Mesothelial cell of epicardium (in vitro differentiated cells): ENCODE measurements at places on chromosomes 3 and 15.

GRCh38 chr3:458653-459310, 262.2 kb downstream of the CHL1 start:
- no peak for DNase-seq

- DNase-seq, result no peak
Observed at GRCh38 chr3:189534531-189534930, 96.7 kb upstream of the TP63 start.

- DNase-seq, result no peak
Observed at GRCh38 chr3:141341536-141341935, 26.8 kb upstream of the ZBTB38 start.

DNA sequence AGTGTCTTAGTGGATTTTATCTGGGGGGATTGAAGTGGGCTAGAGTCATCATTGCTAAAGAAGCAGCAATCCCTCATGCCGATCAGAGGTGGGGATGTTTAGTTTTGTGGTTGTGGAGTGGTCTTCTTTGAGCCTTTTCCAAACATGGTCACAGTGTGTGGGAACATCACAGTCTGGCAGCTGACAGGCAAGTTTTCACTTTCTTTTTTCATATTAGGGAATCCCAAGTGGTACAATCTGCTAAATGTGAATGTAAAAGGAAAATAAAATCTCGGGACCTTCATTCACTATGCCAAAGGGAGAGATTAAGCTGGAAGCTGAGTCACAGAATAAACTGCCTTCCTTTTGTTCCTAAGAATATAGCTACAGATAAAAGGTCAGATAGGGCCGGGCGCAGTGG, 10.4 kb upstream of the CX3CR1 start:
- DNase-seq, result no peak

DNA sequence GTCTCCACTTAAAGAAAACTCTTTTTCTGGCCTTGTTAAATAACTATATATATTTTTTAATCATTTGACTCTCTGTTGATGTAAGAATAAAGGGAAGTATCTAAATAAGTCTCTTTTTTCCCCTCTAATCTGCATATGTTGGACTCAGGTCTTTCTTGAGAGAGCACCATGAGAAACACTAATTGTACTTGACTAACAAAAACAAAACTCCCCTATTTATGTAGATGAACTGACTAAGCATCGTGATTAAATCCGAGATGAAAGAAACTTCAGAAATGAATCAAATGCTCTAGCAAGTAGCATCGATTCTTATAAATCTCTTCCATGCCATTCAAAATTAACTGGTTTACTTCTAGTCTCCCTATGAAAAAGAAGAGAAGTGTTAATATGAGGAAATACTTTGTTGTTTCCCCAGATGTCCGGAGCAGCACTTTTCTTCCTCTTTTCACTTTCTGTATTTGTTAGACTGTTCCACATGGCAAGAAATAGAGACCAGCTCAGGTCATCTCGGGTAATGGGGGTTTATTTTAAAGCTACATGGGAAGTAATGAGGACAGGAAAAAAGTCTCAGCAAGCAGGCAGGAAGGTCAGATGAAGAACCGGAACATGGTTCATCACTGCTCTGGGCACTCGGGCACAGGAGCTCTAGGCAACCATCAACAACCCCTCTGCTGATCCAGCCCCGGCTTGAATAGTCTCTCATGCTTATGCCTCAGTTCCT, 288.3 kb downstream of the CNTN6 start:
- no peak for DNase-seq

- DNase-seq, result no peak
Observed at GRCh38 chr3:169641167-169641566, 22.3 kb downstream of the MECOM start.

DNA sequence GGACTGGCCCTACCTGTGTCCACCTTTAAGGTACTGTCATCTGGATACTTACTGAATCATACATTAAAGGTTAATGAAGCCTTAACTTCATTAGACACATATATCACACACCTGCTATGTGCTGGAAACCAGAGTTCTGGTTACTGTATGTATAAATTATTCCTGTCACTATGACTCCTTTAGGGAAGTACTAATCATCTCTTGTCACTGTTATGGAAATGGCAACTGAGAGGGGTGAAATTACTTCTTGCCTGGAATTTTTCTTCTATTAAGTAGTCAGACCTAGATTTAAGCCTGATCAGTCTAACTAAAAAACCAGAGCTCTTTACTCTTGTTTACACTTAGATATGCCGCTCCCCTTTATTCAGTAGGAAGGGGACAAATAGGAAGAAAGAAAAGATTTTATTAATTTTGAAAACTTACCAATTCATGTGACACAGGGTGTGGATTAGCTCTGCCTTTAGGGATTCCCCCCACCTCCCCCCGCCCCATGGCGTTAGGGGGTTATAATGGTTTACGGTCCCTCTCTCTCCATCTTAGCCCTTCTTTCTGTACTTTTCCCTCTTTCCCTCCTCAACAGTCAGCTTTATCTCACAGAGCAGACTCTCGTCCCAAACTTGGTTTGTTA, 152.5 kb downstream of the KLHL25 start:
- no peak for DNase-seq

GRCh38 chr3:136856665-136857064, 5.3 kb upstream of the NCK1 start:
- DNase-seq, result no peak

GRCh38 chr3:72651498-72651897, 196.7 kb downstream of the SHQ1 start:
- DNase-seq, result no peak

DNA sequence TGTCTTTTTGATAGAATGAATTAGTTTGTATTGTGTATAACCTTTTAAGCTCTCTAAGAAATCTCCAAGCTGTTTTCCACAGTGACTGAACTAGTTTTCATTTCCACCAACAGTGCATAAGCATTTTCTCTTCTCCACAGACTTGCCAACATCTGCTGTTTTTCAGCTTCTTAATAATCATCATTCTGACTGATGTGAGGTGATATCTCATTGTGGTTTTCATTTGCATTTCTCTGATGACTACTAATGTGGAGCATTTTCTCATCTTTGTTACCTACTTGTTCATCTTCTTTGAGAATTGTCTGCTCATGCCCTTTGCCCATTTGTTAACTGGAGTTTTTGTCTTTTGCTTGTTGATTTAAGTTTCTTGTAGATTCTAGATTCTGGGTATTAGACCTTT, 777.5 kb downstream of the OTOL1 start:
- no peak for DNase-seq

DNA sequence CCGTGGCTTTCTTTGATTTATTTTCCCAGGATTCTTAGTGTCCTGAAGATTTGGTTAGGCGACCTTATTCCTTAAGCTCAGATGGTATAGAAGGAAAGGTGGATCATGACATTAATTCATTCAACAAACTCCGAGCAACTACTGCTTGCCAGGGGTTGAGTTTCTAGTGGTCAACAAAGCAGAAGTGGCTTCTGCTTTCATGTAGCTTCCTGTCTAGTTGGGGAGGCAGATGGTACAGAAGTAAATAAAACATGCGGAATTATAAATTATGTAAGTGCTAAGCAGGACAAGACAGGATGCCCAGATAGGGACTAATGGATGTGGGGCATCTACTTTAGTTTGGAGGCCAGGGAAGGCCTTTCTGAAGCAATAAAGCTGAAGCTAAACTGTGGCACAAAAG, 15.6 kb downstream of the EEFSEC start:
- no peak for DNase-seq

DNA sequence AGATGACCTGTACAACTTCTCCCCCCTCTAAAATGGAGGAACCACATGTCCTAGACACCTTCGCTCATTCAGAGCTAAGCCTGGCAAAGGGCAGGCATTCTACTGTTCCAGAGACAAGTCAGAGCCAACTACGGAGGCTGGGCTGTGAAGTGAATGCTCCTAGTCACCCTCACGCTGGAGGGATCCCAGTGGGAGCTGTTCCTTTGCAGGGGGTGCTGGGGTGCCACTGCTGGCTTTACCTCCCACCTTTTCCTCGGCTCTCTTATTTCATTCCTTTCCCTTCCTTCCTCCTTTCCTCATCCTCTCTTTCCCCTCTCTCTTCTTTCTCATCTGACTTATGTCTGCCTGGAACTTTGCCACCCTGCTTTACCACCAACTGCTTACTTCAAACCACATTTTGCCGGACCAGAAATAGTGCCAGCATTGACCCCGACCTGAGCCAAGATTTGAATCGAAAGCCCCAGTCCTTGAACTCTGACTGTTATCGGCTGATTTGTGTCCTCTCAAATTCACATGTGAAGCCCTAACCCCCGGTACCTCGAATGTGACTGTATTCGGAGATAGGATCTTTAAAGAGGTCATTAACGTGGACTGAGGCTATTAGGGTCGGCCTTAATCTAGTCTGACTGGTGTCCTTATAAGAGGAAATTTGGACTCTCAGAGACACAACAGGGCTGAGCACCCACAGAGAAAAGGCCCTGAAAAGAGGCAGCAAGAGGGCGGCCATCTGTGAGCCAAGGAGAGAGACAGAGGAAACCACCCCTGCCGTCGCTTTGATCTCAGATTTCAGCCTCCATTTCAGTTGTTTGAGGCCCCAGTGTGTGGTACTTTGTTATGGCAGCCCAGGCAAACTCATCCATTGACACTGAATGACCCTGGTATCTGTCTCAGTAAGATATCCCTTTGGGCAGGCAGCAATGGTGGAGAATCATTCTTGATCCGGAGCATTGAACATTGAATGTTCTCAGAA, 31.3 kb upstream of the TBC1D21 start:
- no peak for DNase-seq

GRCh38 chr3:2484162-2485026, 385.7 kb downstream of the CNTN4 start:
- no peak for DNase-seq

DNA sequence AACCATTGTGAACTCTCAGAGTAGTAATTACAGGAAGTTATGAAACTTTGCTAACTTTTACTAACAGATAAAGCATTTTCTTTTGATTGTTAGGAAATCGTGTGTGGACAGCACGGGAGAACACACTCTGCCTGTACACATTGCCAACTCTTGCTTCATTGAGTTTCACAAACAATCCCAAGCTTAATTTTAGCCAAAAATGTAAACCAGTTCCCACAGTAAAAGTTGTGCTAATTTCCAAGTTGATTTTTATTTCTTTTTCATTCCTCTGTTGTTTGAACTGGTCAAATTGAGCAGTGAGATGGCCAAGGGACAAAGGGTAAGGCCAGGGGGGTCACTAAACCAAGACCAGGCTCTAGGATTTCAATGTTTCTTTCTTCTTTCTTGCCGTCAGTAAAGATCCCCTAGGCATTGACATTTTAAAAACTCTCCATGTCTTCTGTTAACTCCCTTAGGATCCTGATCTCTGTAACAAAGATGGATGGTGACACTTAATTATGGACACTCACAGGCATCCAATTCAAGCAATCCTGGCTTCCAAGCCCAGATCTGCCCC, 414.9 kb downstream of the RBMS3 start:
- no peak for DNase-seq

DNA sequence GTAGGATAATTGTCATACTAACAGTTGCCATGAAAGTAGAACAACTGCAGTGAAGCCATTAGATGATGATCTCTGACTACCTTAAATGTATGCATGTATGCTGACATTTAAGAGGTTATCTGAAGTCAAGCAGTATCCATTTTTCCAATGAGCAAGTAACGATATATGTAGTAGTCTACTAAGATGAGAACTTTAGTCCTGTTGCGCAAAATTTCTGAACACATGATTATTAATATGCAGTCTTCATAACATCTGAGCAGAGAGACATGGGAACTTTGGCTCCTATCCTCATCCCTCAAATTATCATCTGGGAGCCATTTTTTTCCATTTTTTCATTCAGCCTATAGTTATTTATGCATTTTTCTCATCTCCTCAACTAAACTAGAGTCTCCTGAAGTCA, 79.2 kb downstream of the MME start:
- DNase-seq, result no peak

DNA sequence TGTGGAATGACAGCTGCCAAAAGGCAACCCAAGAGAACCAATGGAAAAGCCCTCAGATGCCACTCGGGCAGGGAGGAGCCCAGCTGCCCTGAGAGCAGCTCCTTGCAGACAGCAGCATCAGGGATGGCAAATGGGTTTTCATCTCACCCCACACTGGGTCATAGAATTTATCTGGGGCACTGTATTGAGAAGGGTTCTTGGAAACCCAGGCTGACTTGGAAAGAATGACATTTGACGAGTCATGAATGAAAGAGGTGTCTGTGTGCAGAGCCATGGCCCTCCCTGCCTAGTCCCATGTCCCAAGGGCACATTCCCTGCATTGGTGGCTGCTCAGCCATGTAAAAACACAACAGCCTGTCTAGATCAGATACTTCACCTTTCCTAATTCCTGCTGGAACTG, 157.9 kb upstream of the BHLHE40 start:
- DNase-seq, result no peak

DNA sequence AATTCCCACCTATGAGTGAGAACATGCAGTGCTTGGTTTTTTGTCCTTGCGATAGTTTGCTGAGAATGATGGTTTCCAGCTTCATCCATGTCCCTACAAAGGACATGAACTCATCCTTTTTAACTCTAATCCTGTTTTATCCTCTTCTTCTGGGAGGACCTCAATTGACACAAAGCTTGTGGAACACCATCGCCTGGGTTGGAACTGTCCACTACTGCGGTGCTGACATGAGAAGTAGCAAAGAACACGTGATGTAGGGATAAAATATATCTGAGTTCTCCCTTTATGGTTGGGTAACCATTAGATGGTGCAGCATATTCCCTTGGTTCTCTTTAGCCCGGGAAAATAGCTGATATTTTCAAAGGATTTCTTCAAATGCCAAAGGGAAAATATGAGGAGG, 105.3 kb upstream of the TOPAZ1 start:
- DNase-seq, result no peak

DNA sequence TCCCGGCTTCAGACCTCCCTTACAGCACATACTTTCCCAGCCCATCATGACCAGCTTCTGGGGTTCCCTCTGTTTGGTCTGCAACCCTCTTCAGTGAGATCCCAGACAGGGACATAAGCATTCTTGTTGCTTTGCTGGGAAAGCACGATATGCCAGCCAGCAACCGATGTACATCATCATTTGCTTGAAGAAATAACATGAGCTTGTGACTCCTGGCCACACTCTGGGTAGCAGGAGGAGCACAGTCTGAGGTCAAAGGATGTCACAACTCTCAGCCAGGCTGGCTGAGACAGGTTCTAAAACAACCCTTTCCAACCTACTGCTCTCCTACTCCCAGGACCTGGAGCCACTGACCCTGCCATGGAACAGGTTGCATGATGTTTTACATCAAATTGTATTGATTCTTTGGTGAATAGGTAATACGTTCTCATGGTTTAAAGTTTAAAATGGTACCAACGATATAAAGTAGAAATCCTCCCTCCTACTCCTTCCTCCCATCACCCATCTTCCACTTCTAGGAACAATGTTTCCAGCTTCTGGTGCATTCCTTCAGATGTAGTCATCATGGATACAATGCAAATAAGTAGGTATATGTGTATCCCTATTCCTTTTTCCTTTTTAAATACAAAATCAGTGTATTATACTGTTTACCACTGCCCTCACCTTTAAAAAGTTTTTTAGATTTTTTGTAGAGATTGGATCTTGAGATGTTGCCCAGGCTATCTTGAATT, 190.3 kb downstream of the OPA1 start:
- DNase-seq, result no peak

DNA sequence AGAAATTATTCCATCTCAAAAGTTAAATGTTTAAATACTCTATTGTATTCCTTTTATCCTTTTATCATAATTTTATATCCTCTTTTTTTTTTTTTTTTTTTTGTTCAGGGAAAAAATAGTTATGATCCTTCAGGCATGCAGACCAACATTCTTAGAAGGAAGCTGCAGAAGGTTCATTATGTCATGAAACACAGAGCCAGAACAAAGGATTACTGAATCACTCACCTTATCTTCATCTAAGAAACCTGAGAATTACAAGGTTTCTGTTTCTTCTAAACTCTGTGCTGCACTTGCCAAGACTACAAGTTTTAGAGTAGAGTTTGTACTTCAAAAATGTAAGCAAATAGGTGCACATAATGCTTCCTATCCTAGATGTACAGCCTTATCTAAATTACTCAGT, 3.3 kb downstream of the PLCH1 start:
- no peak for DNase-seq
